ENCODE measurements at places on chromosomes 12 and 14.

DNA sequence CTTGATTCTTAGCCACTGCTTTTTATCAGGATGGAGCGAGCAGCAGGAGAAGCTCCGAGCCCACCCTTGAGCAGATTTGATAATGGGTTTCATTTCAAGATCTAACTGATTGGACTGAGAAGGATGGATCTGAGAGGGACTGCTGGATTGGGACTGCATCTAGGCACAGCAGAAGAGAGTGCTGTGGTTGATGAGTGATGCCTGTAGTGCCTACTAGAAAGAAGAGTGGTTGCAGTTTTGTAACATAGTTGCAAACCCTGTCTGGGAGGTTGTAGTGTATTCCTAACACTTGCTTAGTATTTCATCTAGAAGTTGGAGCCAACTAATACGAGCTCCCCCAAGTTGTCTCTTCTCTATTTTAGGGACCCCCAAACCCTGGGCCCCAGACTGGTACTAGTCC is 88.7 kb downstream of the ASCL1 start:
- no peak for DNase-seq

GRCh38 chr14:22981876-22982476 is 375 bp downstream of the AJUBA start:
- DNase-seq, result no peak

- no peak for DNase-seq
Measured at GRCh38 chr12:99147130-99147529, 500.4 kb upstream of the GARIN6 start.

- DNase-seq, result no peak
Measured at GRCh38 chr14:75022655-75023054, 19.9 kb downstream of the EIF2B2 start.

GRCh38 chr12:115213538-115214016 is 529.6 kb upstream of the TBX3 start:
- DNase-seq, result no peak

DNA sequence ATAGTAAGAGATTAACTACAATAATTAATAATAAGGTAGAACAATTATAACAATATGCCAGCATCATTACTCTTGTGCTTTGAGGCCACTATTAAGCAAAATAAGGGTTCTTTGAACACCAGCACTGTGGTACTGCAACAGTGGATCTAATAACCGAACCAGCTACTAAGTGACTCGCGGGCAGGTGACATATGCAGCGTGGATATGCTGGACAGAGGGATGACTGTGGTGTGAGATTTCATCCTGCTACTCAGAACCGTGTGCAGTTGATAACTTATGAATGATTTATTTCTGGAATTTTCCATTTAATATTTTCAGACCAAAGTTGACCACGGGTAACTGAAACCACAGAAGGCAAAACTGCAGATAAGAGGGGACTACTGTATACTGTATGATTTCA is 34.4 kb downstream of the BMAL2 start:
- no peak for DNase-seq

Data from NCI-H446 treated with DMSO at 0.1 percent for 48 hours (cell line).